ENCODE measurements at places on chromosomes 3 and 15. TPM values are rescaled to one million over a fixed set of nuclear protein-coding genes. Genes with fewer than 3 reads are reported as not detected.

- no peak overlapping the region for H3K27ac ChIP-seq
- H3K36me3 ChIP-seq: no peaks in the 10 kb centered on the region
- H3K4me3 ChIP-seq: no peak overlapping the region
- no peaks in the 10 kb centered on the region for H3K27me3 ChIP-seq
- no peak for DNase-seq
- no peaks in the 10 kb centered on the region for H3K4me1 ChIP-seq
Observed at GRCh38 chr3:78281381-78281780, 1241.5 kb downstream of the ROBO2 start.

DNA sequence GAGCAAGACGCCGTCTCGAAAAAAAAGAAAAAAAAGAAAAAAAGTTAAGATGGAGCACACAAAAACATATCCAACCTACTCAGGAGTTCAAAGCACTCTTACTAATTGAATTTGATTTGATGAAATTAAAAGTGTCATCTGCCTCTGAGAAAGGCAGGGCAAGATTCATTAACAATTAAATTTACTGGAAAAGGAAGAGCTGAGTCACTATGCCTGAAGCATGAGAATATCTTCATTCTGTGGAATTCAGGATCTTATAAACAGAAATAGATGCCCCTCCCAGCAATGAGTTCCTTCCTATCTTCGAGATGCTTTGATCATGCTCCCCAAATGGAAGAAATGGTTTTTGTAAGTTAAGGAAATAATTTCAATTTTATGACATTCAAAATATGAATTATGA is 61.0 kb upstream of the ST3GAL6 start:
- H3K27me3 ChIP-seq: no peaks in the 10 kb centered on the region
- H3K4me3 ChIP-seq: no peak overlapping the region
- H3K36me3 ChIP-seq: no peaks in the 10 kb centered on the region
- H3K27ac ChIP-seq: no peak overlapping the region

GRCh38 chr3:192367616-192368015 is 359.7 kb downstream of the FGF12 start:
- no peak overlapping the region for H3K4me3 ChIP-seq
- no peak for DNase-seq
- no peaks in the 10 kb centered on the region for H3K4me1 ChIP-seq
- H3K36me3 ChIP-seq: no peaks in the 10 kb centered on the region
- H3K27ac ChIP-seq: no peak overlapping the region
- H3K27me3 ChIP-seq: no peaks in the 10 kb centered on the region

The AP4E1 gene
- polyA plus RNA-seq: 3.0 TPM

The MOBP gene
- polyA plus RNA-seq: not detected

The OIP5 gene
- polyA plus RNA-seq: not detected

The TAGLN3 gene
- not detected for polyA plus RNA-seq
